ENCODE measurements at places on chromosomes 13 and 19. TPM values are rescaled to one million over a fixed set of nuclear protein-coding genes. Genes with fewer than 3 reads are reported as not detected.

DNA sequence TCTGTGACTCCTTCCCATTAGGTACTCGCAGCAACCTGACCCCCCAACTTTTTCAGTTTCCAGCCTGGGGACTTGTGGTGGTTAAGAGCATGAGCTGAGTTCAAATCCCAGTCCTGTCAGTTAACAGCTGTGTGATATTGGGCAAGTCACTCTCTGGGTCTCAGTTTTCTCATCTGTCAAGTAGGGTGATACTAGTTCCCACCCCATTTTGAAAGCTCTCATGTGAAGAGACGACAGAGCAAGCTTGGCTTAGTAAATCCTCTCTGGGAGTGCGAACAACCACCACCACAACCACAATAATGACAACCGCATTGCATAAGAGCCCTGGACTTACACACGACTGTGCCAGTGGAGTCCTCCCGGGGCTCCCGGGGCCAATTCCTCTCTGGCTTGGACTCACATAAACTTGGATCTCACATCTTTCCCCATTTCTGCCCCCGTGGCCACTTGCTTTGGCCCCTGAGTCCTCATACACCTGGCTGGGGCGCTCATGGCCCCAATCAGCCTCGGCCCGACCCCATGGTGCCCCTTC is 454 bp downstream of the BLVRB start:
- H3K4me1 ChIP-seq, result no peaks in the 10 kb centered on the region
- peaks cover 48% of the 10 kb centered on the region for H3K27me3 ChIP-seq
- H3K36me3 ChIP-seq, result no peaks in the 10 kb centered on the region
- H3K27ac ChIP-seq, result no peak overlapping the region
- no peak for DNase-seq
- H3K4me3 ChIP-seq, result peak overlapping the region; percentile 62

DNA sequence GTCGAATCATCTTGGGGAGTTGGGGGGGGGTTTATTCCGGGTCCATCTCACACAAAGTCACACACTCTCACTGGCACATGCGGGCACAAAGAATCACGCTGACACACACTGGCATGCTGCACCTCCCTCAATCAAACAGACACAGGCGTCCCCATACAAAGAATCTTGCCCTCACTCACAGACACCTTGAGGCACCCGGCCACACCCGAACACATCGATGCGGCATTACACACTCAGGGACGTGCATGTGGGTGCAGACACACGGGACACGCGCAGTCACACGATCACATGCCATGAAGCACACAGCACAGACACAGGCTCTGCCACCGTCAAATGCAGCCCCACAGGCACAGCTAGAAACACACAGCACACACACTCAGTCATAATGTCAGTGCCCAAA is 7.8 kb downstream of the NFIX start:
- no peaks in the 10 kb centered on the region for H3K4me1 ChIP-seq
- no peaks in the 10 kb centered on the region for H3K36me3 ChIP-seq
- H3K27ac ChIP-seq, result no peak overlapping the region
- no peak for DNase-seq
- no peak overlapping the region for H3K4me3 ChIP-seq

GRCh38 chr19:3671680-3672574 is 28.3 kb downstream of the PIP5K1C start:
- no peak for DNase-seq
- H3K4me3 ChIP-seq, result no peak overlapping the region
- H3K27ac ChIP-seq, result peak overlapping the region; percentile 76
- H3K36me3 ChIP-seq, result no peaks in the 10 kb centered on the region
- H3K4me1 ChIP-seq, result peaks cover 39% of the 10 kb centered on the region

- no peaks in the 10 kb centered on the region for H3K4me1 ChIP-seq
- H3K4me3 ChIP-seq, result no peak overlapping the region
- no peak overlapping the region for H3K27ac ChIP-seq
- DNase-seq, result no peak
- H3K36me3 ChIP-seq, result no peaks in the 10 kb centered on the region
Measured at GRCh38 chr13:60074397-60074796, 89.3 kb downstream of the DIAPH3 start.

DNA sequence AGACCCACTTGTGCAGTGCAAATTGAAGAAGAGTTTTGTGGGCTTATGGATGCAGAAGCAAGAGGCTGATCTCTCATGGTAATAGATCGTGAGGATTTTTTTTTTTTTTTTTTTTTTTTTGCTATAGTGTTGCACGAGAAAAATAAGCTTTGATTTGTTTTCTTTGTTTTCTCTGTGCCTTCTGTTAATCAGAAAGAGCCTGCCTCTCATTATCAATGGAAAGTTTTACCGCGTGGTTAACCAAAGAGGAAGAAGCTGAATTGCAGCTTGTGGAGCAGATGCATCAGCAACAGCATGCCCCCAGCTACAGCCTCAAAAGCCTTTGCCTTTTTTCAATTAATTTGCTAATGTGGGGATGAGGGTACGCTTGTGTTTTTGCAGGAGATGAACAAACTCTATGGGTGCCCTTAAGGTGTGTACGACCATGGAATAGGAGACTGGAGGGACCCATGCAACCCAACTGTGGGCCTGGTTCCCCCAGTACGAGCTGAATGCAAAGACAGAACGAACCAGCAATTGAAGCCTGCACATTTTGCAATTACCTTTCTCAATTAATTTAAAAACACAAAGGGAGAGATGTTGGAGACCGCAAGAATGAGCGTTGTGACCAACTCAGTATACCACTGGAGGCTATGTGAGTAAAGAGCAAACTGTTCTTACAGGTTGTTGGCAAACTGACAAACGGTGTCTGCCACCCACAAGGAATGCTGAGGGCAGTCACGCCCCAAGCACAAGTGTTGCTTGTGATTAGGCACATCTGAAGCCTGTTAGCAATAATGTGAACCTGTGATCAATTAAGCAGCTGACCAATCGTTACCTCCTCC is 58.6 kb upstream of the SPRY2 start:
- H3K4me1 ChIP-seq, result peaks cover 8% of the 10 kb centered on the region
- H3K36me3 ChIP-seq, result no peaks in the 10 kb centered on the region
- DNase-seq, result peak; percentile 10
- H3K27me3 ChIP-seq, result no peaks in the 10 kb centered on the region
- H3K27ac ChIP-seq, result no peak overlapping the region

DNA sequence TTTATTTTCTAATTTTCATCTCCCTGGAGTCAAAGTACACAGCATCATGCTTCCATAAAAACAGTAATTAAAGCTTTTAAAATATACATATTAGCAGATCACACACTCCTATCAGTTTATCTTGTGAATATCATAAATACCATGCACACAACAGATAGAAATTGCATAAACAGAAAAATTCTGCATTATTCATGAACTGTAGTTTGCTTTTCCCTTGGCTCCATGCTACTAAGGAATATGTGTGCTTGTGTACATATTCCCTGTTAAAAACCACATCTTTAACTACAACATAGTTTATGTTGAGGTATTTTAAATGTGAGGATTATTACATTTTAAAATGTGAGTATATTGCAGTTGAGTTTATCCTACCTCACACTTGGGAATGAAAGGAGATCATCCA is 193.5 kb downstream of the FGF14 start:
- H3K4me1 ChIP-seq, result peaks cover 13% of the 10 kb centered on the region
- no peaks in the 10 kb centered on the region for H3K36me3 ChIP-seq
- no peak overlapping the region for H3K27ac ChIP-seq
- no peaks in the 10 kb centered on the region for H3K27me3 ChIP-seq
- DNase-seq, result no peak

DNA sequence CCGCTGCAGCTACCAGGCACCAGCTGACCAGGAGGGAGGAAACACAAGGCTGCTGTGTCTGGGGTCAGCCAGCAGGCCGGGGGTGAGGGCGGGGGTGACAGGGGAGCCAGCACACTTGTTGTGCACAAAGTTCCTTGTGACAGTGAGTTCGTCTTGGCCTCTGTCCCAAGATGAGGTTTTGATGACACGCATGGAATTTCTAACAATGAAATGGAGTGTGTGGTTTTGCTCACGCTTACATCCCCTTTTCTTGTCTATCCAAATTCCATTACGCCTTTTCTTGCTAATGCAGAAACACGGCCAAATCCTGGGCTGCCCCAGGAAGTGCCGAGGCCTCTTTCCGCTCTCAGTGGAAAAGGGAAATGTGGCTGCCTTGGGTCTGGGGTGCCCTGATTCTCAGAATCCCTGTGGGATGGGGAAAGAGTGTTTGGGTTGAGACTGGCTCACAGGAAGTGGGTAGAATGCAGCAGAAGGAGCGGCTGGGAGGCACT is 73.8 kb downstream of the GADD45B start:
- H3K4me3 ChIP-seq, result no peak overlapping the region
- H3K27me3 ChIP-seq, result peaks cover 6% of the 10 kb centered on the region
- H3K27ac ChIP-seq, result no peak overlapping the region
- no peaks in the 10 kb centered on the region for H3K36me3 ChIP-seq

The GNG8 gene
- not detected for total RNA-seq

The SMAD9 gene
- total RNA-seq, result 1.6 TPM

The C13orf46 gene
- not detected for total RNA-seq

The ZNF283 gene
- 13.4 TPM for total RNA-seq

The DYRK1B gene
- 26.8 TPM for total RNA-seq
